ENCODE measurements at places on chromosomes 2 and 18.

DNA sequence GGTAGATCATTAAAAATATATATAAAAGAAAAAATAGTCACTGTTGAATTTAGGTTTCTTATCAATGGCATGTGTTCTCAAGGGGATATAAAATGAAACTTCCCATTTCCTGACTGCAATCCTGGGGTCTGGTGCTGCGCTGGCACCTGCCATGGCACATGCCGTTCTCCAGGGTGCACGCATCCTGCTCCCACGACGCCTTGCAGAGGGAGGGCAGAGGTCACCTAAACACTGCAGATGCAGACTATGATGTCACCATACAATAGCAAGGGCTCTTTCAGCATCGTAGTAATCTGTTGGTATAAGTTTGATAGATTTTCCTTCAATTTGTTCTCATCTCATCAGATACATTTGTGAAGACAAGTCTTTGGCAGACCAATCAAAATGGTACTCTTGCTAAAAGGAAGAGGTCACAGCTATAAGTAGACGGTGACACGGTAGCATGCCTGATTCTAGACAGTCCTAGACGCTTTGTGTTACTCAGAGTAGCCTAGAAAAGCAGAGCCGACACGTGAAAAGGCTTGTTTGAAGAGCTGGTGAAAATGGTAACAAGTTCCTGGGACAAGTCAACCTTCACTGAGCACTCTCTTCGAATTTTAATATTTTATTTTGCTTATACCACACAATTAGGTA lies 761.4 kb downstream of the DCDC2C start:
- DNase-seq, result no peak

DNA sequence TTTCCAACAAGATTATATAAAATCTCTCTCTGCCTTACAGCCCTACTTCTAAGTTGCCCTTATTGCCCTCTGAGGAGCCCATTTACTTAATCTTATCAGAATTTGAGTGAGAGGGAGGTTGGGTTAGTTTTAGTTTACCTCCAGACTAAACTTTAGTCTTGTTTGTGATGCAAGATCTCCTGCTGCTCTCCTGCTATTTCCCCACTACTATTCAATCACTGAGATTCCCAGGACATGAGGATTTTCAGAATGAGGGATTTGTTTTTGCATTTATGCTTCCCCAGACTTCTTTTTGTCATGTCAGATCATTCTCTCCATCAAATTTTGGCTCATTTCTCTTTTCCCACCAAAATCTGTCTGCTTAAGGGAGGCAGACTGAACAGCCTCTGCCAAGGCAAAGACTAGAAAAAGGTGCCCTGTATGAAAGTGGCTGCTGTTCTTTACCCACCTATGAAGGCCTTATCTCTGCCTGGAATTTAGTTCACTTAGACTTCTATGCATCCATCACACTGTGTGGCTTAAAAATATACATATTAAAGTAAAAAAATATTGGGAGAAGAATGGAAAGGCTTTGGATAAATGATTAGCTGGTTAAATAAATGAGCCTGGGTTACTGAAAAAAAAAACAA lies 401.3 kb downstream of the PID1 start:
- DNase-seq, result no peak

DNA sequence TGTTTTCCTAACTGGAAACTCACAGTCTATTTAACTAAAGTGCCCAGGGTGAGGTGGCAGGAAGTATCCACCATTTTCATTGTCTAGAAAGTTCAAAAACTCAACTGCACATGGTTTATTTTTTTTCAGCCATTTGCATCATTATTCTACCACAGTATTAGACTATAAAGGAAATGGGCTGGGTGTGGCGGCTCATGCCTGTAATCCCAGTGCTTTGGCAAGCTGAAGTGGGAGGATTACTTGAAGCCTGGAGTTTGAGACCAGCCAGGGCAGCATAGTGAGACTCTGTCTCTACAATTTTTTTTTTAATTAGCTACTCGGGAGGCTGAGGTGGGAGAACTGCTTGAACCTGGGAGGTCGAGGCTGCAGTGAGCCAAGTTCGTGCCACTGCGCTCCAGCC lies 213.8 kb downstream of the MYO3B start:
- no peak for DNase-seq

DNA sequence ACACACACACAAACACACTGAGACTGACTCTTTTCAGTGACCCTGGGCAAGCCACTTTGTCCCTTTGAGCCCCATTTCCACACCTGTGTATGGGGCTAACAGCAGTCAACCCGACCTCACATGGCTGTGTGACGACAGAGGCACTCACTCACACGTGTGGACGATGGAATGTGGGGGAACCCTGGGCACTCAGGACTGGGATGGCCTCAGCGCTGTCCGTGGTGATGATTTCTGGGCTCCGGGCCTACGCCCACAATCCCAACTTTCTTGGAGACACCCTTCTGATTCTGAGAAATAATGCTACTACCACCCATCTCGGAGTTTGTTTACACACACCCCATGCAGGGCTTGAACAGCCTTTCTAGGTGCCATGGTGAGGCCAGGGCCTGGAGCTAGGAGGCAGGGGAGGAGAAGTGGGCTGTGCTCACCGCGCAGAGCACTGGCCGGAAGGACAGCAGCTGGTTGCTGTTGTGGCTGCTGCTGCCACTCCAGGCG lies 1.5 kb downstream of the CRYBA2 start:
- no peak for DNase-seq

- no peak for DNase-seq
These were observed at the start of gene DSC2 for GRCh38 chr18:31102025-31102684. TSS of gene DSC2 (minus strand) at chr18:31102421. CDS start at chr18:31101971, 450 bp downstream.

DNA sequence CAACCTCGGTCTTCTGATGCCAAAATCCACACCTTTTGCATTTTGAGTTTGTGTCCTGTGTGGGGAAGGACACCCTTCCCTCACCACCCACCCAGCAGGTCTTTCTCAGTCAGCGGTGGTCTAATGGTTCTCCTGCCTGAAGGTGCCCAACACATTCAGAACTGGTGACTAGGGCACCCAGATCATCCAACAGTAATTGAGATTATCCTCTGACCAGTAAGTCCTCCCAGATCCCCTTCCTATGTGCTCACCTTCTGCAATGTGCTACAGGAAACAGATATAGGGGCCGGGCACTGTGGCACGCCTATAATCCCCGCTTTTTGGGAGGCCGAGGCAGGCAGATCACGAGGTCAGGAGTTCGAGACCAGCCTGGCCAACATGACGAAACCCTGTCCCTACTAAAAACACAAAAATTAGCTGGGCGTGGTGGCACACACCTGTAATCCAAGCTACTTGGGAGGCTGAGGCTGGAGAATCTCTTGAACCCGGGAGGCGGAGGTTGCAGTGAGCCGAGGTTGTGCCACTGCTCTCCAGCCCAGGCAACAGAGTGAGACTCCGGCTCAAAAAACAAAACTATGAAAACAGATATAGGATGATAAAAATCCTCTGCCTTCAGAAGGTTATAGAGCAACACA lies 56.2 kb downstream of the REEP1 start:
- DNase-seq, result no peak

DNA sequence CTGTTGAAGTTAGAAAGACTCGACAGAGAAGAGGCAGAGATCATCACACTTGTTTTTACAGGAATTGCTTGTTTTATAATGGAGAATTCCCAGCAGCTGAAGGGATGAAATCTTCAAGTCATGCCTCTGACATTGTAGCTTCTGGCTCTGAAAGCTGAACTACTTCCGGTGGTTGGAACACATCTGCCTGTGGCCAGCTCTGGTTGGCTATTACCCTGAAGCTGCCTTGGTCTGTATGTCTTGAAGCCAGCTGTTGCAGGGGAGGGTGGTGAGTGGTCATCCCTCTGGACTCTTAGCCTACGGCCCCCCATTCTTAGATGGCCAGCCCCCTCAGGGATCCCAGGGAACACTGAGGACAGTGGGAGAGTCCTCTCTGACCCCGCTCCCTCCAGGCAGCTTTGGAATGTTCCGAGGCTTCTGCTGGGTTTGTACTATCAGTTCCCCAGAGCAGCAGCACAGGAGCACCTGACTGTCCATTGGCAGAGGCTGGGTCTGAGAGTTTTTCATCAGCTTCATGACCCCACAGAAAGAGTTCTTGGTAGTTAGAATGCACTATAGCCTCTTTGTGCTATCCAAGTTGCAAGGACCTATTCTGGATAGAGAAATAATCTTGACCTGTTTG lies 87.4 kb upstream of the CAPN13 start:
- no peak for DNase-seq

DNA sequence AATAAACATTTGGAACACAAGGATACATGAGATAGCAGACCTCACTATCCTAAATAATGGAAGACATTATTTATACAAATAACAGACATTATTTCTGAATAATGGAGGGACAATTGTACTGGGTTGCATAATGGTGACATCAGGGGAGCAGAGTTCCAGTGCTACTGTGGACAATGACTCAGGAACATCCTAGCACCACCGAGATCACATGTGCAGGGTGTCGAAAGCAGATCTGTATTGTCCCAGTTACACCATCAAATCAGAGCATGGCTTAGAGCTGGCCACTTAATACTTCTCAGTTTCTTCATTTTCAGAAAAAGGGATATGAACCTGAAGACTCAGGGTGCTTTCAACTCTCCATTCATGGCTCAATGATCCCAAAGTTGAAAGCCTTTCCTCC lies 249.1 kb upstream of the RBMS1 start:
- DNase-seq, result no peak

DNA sequence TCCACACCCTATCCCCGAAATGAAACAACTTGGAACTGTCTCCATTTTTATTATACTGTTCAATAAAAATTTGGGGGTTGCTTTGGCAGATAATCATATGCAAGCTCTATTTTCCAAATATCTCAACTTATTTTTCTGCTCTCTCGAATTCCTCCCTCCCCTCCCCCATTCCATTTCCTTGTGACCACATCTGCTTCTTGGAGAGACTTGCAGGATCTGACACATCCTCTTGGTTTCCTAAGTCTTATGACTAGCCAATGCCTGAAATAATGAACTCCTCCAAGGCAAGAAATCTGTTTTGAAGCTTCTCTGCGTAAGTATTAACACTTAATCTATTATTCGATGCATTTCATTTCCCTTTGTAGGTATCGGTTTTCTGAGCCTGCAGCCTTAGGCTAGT lies 16.1 kb downstream of the TGIF1 start:
- DNase-seq, result no peak

GRCh38 chr2:186913870-186914269 lies 64.9 kb upstream of the ZSWIM2 start:
- DNase-seq, result no peak

DNA sequence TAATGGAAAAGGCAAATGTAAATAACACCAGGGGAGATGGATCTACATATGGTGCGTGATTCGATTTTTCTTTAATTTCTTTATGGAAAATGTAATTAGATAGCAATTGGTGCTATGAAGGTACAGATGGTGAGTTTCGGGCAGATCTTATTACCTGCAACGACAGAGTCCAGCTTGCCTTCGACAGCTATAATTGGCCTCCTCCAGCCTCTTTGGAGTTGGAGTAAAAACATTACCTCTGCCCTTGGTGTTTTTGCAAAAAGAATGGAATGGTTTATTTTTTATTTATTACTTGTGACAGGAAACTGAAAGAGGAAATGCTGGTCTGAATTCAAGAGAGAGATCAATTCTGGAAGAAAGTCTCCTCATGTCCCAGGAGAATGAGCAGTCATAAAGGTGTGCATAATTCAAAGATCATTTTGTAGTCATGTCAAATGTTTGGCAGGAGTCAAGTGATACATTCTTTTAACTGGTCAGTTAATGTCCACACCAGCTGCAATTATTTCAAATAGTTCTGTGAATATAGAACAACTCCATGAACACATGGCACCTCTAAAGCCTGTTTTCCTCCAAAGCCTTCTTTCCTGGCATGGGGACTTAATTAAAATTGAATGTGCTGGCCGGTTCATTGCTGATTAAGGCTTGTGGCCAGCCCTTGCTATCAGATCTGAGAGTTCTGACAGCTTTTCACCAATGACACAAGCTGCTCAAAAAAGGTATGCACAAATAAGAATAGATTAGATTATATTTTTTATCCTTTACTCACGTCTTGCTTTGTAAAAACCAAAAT lies 46.9 kb upstream of the KCNH7 start:
- DNase-seq, result no peak

DNA sequence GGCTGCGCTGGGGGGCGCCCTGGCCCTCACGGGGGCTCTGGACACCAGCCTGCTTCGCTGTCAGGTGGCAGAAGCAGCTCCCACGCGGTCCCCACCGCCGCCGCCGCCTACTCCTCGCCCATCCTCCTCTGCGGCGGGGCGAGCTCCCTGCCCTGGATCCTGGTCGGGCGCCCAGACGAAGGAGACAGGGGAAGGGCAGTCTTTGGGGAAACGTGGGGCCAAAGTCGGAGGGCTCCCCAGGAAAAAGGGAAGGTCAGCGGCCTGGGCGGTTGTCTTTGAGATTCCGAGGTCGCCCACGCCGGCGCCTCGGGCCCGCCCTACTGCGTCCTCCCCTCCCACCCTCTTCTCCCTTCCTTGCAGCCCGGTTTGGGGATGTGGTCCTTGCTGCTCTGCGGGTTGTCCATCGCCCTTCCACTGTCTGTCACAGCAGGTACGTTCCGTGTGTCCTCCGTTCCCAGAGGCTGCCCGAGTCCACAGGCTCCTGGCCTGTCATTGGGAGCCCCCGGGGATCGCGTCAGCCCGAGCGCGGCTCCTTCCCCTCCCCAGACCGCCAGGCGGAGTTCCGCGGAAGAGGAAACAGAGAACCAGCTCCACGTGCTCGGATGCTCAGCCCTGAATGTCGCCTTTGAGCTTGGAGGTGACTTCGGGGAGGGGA lies 800 bp downstream of the IL1RL2 start:
- DNase-seq, result no peak

- DNase-seq, result no peak
These were observed 226.3 kb downstream of the ATAD2B start for GRCh38 chr2:23700627-23701026.

- DNase-seq, result no peak
These were observed 34.1 kb downstream of the SERPINB11 start for GRCh38 chr18:63736876-63737275.

DNA sequence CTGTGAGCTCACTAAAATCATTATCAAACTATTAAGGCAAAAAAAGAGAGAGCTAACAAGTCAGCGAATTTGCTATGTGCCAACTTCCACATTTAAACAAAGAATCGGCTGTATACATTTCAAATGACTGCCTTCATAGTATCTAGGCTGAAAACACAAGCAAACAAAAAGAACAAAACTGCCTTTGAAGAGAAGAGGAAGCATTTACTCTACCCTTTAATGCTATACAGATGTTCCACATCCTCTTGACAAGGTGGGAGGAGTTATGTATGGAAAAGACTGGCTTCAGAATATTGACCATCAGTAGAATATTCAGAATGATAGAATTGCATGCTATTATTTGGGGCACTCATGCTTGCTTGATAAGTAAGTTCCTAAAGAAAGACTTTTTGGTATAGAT lies 741.7 kb downstream of the PLCL1 start:
- no peak for DNase-seq

GRCh38 chr2:24169023-24169422 lies 5.8 kb upstream of the FAM228A start:
- DNase-seq, result no peak

DNA sequence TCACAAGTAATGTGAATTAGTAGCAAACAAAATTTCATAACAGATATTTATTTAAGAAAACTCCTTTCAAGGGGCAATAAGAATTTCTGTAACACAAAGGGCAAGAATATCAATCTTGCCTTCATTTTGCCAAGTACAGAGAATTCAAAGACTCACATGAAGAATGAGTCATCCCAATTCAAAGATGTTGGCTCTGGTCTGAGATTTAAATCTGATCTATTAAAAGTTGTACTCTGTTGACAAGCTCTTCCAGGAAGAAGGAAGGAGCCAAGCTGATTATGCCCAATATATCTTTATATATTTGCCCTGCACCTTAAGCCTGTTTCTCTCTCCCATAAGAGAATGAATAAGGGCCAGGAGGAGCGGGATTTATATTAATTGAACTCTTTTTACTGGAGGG lies 55.9 kb upstream of the RPE start:
- DNase-seq, result no peak
